ENCODE measurements at places on chromosomes 5 and 9. TPM values are rescaled to one million over a fixed set of nuclear protein-coding genes. Genes with fewer than 3 reads are reported as not detected.

Gene FOXD4L6
- total RNA-seq: not detected

Gene ELOVL7
- total RNA-seq: 5.8 TPM

Gene TNPO1
- 73.9 TPM for total RNA-seq

Gene ADAMTS16
- 11.7 TPM for total RNA-seq

Gene ARL14EPL
- total RNA-seq: not detected

Gene CYLC2
- not detected for total RNA-seq

Gene NSA2
- 14.5 TPM for total RNA-seq

Measured in mesangial cell (primary cell).